ENCODE measurements at places on chromosomes 5 and 9.

- DNase-seq: no peak
These were observed 97.2 kb downstream of the PDZD2 start for GRCh38 chr5:31736127-31736526.

GRCh38 chr9:134489621-134490408 is 151.8 kb upstream of the COL5A1 start:
- DNase-seq: no peak

GRCh38 chr9:21995006-21995665 is 545 bp downstream of the CDKN2B-AS1 start:
- DNase-seq: peak; percentile 58

DNA sequence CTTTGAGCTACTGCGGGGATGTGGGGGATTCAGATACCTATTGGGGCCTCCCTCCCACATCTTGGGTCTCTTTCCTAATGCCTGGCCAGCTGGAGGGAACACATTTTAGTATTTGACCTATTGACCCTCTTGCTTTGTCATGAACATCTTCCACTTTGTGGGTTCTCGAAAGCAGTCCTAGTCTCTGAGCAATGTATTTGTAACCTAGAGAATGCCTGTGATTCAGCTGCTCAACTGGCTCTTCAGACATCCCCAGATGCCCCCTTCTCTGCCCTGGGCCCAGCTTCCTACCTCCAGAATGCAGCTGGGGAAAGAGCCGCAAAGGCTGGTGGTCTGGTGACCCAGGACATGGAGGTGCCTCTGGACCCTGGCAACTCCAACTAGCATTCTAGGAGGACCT is 32.2 kb downstream of the APTX start:
- DNase-seq: no peak

GRCh38 chr5:1113805-1114586 is 2.1 kb upstream of the SLC12A7 start:
- DNase-seq: no peak

DNA sequence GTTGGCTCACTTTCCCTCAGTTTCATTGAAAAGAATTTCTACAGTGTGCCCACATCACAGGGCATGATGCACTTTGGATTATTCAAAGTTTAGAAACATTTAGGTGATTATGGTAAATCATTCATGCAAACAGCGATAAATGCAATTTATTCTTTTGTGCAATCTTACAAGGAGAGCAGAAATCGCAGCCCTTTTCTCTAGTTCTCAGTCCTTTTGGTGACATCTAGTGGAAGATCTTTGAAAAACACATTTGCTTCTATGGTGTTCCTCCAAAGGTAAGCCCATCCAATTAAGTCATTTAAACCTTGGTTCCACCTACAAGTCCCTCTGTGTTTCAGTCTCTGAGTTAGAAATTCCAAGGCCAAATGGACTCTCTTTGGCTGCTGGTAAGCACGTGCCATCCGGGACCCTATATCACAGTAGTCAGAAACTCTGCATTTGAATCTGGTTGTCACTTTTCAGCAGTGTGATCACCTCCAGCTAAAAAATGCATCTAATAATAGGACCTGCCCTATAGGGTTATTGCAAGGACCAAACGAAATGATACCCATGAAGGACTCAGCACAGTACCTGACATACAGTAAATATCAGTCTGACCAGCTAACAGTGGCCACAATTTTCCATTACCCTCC is 66.4 kb downstream of the MACROH2A1 start:
- DNase-seq: no peak

DNA sequence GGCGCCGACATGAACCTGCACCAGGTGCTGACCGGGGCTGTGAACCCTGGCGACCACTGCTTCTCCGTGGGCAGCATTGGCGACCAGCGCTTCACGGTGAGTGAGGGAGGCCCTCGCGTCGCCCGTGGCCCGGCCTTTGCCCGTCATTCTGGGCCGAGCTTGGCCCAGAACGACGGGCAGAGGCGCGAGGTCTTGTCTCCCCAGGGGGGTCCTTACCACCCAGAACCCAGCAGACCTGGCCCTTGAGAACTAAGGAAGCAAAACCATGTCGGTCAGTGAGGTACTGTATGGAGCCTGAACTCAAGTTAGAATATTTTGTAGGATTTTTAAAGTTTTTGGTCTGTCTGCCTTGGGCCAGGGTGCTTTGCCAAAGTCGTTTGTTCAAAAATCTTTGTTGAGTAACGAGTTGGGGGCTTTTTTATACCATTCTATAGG is 691 bp downstream of the DMXL1 start:
- no peak for DNase-seq

DNA sequence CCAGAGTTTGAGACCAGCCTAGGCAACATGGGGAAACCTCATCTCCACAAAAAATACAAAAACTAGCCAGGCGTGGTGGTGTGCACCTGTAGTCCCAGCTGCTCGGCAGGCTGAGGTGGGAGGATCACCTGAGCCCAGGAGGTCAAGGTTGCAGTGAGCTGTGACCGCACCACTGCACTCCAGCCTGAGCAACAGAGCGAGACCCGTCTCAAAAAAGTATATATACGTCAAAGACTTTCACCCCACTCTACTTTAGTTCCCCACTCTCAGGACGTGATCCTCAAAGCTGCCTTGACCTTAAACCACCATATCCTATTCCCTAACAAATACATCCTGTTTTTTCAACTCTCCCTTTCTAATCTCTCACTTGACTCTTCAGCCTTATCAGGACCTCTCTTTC is 41.0 kb downstream of the PCDHGC5 start:
- DNase-seq: no peak

GRCh38 chr5:139919308-139919707 is 123.7 kb downstream of the PSD2 start:
- no peak for DNase-seq

- DNase-seq: no peak
These were observed 43.6 kb downstream of the ERGIC1 start for GRCh38 chr5:172877466-172878260.

DNA sequence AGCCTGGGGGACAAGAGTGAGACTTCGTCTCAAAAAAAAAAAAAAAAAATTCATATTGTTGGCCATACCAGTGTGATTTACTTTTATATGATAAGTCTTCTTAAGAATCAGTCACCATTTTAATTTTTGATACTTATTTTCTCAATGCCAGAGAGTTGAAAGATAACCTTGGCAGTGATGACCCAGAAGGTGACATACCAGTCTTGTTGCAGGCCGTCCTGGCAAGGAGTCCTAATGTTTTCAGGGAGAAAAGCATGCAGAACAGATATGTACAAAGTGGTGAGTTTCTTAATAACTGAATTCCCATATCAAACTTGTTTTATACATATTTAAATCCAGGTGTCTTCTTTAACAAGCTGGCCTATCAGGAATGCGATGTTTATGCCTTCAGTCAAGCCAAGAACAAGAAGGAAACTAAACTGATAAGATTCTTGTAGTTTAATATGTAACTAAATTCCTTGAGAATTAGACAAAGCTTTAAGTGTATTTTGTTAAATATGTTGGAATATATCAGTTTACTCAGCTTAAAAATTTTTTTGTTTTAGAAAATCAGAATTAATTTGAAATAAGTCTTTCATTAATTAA is 81.5 kb downstream of the NIPBL start:
- no peak for DNase-seq

- DNase-seq: no peak
These were observed 435.4 kb upstream of the GRAMD2B start for GRCh38 chr5:125987677-125988255.

GRCh38 chr5:6572825-6573380 is 59.9 kb downstream of the NSUN2 start:
- DNase-seq: no peak

GRCh38 chr9:90972057-90972456 is 170.4 kb downstream of the SYK start:
- no peak for DNase-seq

DNA sequence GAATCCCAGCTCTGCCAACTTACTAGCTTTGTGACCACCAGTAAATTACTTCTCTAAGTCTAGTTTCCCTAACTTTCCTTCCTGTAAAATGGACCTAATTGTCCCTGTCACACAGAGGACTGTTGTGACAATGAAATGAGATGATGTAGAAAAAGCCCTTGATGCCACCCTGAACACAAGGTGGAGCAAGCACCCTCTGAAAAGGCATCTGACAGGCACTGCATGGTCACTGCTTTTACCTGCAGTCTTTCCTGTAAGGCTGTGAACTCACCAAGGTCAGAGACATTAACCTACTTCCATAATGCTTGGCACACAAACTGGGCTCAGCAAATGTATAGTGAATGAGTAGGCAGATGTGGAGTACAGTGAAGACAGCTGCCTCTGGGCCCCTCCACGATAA is 6.1 kb downstream of the SLC31A2 start:
- no peak for DNase-seq

- DNase-seq: no peak
These were observed 3.8 kb downstream of the CAMLG start for GRCh38 chr5:134742134-134742533.

- no peak for DNase-seq
These were observed 7.3 kb downstream of the SH3RF2 start for GRCh38 chr5:145943674-145944121.

- DNase-seq: no peak
These were observed 161.6 kb upstream of the PANK3 start for GRCh38 chr5:168740811-168741213.

GRCh38 chr5:112097768-112098167 is 321.3 kb downstream of the EPB41L4A start:
- DNase-seq: no peak

DNA sequence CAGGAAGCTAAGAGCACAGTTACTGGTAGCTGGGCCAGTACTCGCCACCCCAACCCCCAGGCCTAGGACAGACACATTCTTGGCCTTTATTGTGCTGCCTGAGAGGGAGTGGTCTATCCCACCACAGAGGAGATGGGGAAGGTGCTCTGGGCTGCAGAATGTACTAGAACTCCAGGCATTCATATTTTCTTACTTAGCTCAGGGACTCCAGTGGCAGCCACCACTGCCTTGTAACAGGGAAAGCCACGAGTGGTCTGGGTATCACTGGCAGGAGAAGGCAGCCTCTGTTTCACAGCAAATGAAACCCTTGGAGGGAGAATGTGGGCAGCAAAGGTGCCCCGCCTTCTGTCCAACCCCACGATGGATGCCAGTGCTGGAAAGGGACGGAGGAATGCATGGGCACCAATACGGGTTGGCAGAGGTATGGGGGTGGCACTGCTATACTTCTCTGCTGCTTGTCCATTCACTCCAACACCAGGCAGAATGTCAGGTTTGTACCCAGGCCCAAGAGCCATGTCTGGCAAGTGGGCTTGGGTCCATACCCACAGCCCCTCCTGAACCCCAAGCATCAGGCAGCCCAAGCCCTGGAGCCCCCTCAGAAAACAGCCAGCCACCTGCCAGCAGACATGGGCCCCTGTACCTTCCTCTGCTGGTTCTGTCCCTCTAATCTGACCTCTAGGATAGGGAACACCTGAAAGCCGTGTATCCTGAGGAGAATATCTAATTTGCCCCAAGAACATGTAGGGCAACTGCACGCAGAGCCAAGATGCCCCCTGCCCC is 4.6 kb downstream of the SEPTIN8 start:
- no peak for DNase-seq

GRCh38 chr9:6495466-6495865 is 82.5 kb downstream of the UHRF2 start:
- DNase-seq: no peak

DNA sequence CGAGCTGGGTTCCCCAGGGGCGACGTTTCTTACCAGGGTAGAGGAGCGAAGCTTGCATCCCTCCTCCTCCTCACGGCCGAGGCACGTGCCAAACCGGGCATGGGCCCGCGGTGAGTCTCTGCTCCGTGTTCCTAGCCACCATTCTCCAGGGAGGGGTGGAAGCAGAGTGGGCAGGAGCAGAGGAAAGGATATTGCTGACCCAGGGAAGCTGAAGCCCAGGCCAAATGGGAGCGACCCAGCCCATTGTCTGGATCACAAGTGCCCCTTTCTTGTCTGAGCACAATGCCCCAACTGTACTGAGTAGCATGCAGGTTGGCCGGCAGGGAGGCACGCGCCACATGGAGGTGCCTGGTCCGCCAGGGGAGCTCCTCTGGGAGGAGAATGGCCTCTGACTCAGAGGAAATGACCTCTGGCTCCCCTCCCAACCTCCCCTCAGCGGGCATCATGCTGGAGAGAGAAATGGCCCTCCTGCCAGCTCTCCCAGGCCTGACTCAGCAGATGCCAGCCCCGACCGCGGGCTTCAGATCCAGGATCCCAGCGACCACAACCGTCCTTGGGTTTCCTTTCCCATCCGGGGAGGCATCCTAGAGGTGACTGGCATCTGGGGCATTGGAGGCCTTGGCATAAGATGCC is 1.1 kb downstream of the PRR7 start:
- no peak for DNase-seq

- no peak for DNase-seq
These were observed 341.2 kb upstream of the IRX2 start for GRCh38 chr5:3092664-3093063.

- no peak for DNase-seq
These were observed 156.4 kb upstream of the FTMT start for GRCh38 chr5:121695307-121695706.

DNA sequence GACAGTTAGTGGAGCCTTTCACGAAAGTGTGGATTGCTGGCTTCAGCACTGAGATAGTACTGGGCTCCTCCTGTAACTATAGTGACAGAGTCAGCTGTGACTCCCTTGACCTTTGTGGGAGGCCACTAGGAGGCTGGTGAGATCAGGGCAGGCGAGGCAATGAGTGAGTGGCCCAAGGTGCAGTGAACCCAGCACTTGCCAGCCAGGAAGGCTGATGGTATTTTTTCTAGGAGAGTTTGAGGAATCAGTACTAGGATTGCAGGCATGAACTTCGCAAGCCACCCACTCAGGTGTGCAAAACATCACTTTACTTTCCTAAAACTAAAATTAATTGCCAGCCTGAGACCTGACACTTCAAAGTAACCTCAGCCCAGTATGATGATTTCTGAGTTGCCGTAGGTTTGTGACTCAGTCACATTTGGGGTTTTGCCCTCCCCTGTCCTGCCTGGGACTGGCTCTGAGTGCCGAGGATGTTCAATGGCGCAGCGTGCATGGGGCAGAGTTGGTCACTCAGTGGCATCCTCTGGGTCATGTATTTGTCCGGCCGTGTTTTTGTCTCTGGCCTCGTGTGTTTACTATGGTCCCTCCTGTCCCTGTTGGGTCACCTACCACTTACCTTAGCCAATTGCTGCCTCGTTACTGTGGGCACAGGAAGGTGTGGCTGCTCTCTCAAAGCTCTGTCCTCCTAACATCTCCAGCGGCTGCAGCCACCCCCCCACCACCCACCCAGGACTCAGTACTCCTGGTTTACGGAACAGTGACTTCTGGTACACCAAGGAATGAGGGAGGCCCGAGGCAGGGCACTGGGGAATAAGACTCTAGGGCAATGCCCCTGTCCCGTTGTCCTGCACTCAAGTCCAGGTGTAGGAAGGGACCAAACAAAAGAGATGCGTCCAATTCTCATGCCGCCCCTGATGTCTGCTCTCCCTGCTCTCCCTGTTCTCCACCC is 67.2 kb downstream of the IL31RA start:
- no peak for DNase-seq

DNA sequence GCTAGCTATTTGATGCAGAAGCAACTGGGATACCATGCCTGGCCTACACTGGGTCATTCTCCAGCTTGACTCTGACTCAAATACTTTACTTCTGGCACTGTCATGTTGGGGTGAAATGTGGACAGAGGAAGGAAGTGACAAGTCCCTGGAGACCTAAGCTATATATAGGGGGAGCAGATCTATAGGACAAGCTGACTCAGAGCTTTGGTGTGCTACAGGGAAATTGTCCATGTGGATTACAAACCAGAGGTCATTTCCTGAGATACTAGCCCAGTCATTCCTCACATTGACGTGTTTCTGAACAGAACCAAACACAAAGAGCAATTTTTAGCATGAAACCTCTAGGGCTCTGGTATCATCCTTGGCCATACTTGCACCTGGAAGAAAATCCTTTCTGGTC is 531.6 kb upstream of the CLINT1 start:
- DNase-seq: no peak

GRCh38 chr9:130295945-130296782 is 30.6 kb downstream of the HMCN2 start:
- DNase-seq: no peak

- no peak for DNase-seq
These were observed 146.3 kb downstream of the DMAC1 start for GRCh38 chr9:7653262-7653661.
